Choroid plexus epithelial cell (primary cell): ENCODE measurements at places on chromosomes 7 and 10.
A peak's percentile ranks its signal among the peaks of the same experiment; 100 is the strongest.

GRCh38 chr7:135414850-135415439 is 95.0 kb downstream of the CNOT4 start:
- DNase-seq = peak; percentile 82

GRCh38 chr7:130084037-130084875 is 13.9 kb downstream of the KLHDC10 start:
- peak; percentile 43 for DNase-seq

- DNase-seq = peak; percentile 38
Observed at GRCh38 chr7:99997545-99998137, 17.8 kb upstream of the ZKSCAN1 start.

DNA sequence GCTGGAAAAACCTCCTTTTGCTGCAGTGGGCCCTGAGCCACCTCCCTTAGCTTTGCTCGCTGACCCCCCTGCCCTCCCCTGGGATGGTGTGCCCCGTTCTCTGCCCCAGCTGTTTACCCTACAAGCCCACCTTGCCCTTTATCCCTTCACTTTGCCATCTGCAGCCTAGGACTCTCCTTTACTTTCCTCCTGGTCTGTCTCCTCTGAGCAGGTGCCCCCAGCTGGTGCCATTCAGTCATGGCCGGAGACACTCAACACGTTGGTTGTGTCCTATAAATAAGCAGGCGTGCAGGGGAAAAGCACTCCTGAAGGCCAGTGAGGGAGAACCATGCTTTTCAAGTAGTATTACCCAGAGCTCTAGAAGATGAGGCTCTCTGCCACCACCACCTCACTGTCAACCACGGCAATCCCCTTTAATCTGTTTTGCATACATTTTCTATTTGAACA is 6.1 kb downstream of the RASSF4 start:
- DNase-seq = no peak

- DNase-seq = peak; percentile 56
Observed at GRCh38 chr7:90312745-90313144, 8.4 kb downstream of the FAM237B start.

GRCh38 chr7:148672041-148672440 is 26.7 kb upstream of the CUL1 start:
- no peak for DNase-seq

GRCh38 chr10:114704679-114705078 is 46.6 kb upstream of the ABLIM1 start:
- DNase-seq = no peak

- DNase-seq = no peak
Observed at GRCh38 chr10:78516236-78516635, 482.6 kb downstream of the RPS24 start.

DNA sequence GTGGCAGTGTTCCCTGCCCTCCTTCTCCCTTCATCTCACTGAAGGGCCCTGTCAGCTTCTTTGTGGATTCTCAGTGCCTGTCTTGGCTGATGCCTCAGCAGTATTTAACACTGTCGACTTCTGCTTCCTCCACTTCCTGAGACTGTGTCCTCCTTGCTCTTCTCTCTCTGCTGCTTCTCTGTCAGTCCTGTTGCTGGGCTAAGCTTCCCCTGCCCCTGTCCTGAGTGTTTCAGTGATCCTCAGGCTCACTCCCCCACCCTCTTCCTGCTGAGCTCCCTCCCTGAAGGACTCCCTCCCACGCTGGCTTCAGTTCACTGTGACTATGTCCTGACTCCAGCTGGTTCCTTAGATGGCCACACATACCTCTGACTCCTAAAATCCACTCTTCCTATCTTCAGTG is 64.9 kb downstream of the CREM start:
- peak; percentile 28 for DNase-seq

DNA sequence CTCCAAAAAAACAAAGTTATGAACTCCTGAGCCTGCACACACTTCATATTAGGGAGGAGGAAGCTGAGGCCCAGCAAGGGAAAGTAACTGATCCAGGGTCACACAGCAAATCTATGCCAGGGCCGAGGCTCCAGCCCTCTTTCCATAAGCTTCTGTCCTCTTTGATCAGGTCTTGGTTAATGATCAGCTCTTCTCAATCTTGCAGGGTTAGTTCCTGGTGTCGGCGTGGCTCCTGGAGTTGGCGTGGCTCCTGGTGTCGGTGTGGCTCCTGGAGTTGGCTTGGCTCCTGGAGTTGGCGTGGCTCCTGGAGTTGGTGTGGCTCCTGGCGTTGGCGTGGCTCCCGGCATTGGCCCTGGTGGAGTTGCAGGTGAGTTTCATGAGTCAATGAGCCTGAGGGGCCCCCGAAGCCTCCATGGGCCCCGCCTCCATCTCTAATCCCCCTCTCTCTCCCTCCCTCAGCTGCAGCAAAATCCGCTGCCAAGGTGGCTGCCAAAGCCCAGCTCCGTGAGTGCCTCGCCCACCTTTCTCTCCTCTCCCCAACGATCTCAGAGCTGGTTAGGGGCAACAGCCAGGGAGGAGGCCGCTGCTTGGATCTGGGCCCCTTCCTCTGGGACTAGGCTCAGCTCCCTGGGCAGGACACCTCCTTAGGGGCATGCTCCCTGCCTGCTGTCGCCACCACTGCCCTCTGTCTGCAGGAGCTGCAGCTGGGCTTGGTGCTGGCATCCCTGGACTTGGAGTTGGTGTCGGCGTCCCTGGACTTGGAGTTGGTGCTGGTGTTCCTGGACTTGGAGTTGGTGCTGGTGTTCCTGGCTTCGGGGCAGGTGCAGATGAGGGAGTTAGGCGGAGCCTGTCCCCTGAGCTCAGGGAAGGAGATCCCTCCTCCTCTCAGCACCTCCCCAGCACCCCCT is 23.7 kb upstream of the LIMK1 start:
- DNase-seq = no peak

DNA sequence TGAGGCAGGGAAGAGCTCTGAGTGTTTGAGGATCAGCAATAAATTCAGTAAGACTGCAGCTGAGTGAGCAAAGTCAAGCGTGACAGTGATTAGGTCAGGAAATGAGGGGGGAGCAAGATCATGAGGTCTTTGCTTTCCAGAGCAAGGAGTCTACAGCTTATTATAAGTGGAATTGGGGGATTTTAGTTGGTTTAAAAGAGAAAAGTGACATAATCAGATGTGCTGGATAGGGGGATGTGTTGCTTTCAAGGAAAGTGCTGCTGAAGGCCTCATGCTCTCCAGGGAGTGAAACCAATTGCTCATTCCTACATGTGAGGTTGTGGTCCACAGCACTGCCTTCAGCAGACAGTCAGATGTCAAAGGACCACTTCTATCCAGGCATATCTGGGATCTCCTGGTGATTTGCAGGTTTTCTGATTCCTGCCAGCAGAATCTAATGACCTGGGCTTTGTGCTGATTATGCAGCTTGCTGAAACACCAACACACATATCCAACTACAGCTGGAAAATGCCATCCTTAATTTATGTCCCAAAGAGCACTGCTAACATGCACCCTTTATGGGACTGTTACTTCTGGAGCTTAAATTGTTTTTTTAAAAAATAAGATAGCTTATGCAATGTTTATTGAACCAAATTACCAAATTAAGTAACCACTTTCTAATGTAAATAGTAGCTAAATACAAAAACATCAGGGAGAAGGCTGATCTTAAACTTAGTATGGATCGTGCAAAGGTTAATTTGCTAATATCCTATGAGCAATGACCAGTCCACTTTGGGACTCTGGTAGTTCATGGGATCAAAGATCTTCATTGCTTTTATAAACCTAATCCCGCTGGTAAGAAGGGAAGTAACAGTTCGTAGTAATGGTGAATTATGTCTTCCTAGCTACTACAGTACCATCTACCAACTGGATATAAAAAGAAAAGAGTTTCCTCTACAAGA is 607.6 kb downstream of the KCNMA1 start:
- peak; percentile 4 for DNase-seq

GRCh38 chr7:16581286-16581685 is 54.7 kb downstream of the LRRC72 start:
- DNase-seq = no peak

DNA sequence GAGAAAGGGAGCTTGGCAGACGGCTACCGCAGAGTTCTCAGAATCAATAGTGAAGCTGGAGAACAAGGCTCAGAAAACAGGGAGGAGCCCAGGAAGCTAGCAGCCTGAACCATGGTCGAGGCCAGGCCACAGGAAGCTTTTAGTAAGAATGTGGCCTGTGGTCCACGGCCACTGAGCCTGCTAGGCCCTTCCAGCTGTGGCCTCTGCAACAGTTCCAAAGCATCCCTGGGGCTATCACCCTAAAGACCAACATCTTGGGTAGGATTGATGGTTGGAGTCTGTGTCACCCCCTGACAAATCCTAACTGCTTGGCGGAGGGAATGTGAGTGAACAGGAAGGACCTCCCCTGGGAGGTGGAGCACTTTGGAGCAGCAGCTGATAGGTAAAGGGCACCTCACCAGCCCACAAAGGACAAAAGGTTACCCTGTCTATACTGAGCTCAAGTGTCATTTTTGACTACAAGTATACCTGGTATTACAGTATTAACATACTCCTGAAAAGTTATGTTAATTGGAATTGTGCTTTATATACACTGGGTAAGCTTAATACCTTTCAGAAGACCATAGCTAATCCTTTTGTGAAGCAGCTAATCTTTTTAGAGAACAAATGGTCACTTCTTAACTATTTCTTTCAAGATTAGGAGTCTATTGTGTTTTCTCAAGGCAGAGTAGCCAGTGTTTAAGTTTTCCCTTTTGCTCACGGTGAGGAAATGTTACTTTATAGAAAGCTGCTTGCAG is 18.7 kb downstream of the PTPRE start:
- no peak for DNase-seq

DNA sequence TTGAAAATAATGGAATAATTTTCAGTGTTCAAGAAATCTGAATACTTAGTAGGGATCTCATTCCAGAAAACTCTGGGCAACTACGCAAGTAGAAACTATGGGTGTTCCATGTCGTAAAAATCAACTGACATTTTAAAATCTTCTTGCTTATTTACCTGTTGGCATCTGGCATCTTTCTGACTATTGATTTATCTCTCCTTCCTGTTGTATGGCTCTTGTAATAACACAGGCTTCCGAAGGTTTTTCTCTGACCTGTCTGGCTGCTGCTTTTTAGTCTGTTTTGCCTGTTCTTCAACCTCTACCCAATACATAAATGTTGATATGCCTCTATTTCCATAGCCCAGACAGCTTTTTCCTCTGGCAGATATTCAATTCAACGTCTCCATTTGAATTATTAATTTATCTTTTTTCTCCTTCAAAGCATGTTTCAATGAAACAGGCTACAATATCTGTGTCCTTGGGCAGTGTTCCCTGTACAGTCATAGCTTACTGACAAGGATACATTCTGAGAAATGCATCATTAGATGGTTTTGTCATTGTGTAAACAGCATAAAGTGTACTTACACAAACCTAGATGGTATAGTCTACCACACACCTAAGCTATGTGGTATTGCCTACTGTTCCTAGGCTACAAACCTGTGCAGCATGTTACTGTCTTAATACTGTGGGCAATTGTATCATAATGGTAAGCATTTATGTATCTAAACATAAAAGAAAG is 105.9 kb upstream of the ETV1 start:
- DNase-seq = no peak

DNA sequence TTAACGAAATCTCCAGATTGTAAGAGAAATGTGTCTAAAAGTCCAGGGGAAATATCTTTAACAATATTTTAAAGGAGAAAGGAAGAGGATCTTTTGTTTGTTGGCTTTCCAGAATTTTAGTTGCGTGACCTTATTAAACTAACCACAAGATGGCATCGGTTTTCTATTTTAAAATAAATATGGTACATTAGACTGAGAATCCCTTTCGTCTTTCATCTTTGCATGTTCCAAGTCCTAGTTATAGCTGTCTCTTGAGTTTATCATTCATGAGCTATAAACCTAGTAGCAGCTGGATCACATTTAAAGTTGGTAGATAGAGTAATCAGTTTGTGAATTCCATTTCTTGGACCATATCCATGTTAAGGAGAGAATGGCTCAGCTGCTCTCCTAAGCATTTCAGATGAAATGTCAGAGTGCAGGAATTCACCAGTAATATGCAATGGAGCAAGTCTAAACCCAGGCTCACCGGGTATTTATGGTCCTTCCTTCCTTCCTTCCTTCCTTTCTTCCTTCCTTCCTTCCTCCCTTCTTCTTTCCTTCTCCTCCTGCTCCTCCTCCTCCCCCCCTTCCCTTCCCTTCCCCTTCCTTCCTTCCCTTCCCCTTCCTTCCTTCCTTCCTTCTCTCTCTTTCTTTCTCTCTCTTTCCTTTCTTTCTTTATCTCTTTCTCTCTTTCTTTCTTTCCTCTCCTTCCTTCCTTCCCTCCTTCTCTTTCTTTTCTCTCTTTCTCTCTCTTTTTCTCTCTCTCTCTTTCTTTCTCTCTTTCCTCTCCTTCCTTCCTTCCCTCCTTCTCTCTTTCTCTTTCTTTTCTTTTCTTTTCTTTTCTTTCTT is 57.8 kb upstream of the RAB18 start:
- DNase-seq = peak; percentile 60

DNA sequence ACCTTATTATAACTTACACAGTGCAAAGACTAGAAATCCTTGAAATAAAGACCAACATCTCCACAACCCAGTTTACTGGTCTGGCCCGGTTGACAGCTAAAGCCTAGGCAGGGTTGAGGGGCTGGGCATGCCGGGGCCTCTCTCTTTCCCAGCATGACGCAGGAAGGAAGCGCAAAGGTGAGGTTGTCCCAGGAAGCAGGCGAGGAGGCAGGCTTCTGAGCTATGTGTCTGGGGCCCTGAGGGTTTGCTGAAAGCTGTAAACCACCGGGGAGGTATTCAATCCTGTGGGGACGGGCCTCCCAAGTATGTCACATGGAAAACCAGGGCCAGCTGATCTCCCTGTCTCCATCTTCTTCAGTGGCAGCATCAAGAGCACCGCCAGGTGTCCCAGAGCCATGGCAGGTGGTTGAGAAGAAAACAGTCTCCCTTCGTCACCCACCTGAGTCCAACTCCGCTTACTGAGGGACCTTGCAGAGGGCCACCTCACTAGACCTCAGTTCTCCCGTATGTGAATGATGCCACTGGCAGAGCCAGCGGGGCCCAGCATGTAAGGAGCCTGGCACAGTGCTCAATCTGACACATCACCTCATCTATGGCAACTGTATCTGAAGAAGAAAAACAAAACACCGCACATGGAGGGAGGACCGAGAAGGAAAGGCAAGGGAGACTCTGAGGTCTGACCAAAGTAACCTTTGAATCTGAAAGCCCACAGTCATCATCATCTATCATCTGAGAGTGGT is 49.5 kb downstream of the FAM53B start:
- DNase-seq = no peak

DNA sequence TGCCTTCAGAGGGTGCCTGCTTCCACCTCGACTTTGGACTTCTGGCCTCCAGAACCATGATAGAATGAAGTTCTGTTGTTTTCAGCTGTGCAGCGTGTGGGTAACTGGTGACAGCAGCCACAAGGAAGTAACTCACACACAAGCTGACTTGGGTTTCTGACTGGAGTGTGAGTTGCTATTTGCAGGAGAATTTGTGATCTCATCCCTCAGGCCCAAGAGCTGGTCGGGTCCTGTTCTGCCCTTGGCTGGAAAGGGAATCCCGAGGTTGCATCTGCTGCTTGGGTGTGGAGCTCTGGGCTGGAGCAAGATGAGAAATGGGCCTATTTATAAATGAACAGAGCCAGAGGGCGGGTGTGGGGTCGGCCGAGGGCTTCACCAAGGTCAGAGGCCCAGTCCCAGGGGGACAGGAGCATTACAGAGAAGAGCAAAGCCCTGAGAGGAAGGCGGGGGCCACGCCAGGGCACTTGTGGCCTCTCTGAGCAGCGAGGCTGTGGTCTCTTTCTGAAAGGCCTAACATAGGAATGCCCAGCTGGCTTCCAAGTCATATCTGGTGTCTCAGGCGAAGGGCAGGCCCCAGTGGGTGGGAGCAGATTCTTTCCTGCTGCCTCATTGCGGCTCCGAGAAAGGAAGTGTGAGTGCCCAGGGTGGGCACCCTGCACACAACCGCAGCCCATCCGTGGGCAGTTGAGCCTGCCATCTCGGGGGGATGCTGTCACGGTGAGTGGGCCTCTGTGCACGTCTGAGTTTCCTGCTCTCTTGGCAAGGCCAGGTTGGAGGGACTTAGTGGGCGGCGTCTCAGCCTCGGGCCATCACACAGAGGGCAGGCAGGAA is 26.5 kb upstream of the C10orf71 start:
- DNase-seq = peak; percentile 13
